ENCODE measurements at places on chromosomes 4 and X.

- DNase-seq: no peak
Measured at GRCh38 chrX:103783971-103784370, 7.3 kb downstream of the PLP1 start.

GRCh38 chr4:33448948-33449347, 2728.8 kb downstream of the PCDH7 start:
- no peak for DNase-seq

DNA sequence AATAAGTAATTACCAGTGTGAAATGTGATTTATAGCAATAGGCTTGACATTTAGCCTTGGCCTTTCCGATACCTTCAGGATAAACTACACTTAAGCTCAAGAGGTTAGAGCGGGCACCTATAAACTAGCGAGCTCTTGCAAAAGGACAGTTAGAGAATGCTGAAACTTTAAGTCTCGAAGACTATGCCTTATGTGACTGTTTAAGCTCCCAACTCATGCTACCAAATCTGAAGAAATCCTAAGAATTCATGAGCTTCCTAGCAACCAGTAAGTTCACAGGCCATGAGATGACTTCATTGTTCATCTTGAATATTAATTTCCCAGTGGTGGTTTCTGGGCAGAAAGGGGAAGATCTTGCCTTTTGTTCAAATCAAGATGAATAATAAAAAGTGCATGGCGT, 4.7 kb downstream of the STOX2 start:
- no peak for DNase-seq

GRCh38 chr4:137363496-137363895, 168.8 kb downstream of the PCDH18 start:
- no peak for DNase-seq

DNA sequence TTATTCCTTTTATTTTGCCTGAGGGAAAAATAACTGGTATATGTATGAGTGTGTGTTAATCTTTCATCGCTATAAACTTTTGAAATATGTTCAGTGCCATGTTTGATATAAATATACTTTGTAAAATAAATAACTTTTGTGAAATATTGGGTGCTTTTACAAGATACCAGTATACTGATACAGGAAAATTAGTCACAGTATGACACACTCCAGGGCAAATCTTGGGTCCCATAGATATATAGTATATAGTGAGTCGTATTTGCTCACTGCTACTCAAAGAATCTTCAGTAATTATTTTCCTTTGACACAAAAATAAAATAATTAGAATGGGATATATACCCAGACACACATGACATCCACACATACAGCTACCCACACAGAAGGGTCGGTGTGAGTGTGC, 472.3 kb downstream of the GRID2 start:
- no peak for DNase-seq

GRCh38 chr4:180792541-180792940, 1450.7 kb upstream of the TENM3 start:
- no peak for DNase-seq

DNA sequence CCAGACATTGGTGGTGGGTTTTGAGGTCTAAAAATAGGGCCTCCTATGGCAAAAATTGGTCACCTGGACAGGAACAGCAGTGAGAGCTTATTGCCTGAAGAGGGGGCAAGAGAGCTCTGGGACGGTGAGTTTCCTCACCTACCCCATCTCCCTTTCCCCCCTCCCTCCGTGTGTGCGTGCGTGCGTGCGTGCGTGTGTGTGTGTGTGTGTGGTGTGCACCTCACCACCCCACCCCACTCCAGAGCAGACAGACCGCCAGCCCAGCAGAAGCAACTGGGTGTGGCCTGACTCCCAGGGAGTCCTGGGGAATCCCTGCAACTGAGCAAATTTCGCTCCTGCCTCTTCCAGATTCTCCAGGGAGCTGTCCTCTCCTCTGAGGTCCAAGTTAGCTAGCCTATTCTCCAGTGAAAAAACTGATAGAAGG, 44.7 kb downstream of the PRPS1 start:
- no peak for DNase-seq

DNA sequence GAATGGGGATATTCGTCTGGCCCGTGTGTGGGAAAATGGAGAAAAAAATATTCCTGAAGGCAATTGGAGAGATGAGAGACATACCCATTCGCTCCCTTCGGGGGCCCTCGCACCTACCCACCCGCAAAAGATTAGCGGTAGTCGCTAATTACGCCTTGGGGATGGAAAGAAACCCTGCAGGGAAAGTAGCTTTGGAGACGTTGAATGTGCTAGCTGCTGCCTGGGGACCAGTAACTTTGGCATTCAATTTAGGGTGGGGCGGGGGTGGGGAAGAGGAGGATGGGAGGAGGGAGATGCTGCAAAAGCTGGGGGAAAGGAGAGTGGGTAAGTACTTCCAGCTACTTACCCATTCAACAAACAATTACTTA, 407 bp upstream of the ZC4H2 start:
- DNase-seq: no peak

DNA sequence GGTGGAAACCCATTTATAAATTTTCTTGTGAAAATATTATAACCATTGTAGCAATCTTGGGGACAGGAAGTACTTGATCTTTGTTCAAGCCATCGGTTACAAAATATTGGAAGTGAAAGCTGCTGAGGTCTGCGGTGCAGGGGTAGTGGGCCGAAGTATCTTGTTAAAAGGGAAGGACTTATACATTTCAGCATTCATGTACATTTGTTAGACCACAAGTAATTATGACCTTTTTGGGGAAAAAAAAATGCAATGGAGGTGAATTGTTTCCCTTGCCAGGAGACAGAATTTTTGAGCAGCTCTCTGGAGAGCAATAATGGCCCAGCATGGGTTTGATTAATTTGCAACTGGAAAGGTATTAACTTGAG, 121.3 kb downstream of the EGF start:
- peak; percentile 49 for DNase-seq

DNA sequence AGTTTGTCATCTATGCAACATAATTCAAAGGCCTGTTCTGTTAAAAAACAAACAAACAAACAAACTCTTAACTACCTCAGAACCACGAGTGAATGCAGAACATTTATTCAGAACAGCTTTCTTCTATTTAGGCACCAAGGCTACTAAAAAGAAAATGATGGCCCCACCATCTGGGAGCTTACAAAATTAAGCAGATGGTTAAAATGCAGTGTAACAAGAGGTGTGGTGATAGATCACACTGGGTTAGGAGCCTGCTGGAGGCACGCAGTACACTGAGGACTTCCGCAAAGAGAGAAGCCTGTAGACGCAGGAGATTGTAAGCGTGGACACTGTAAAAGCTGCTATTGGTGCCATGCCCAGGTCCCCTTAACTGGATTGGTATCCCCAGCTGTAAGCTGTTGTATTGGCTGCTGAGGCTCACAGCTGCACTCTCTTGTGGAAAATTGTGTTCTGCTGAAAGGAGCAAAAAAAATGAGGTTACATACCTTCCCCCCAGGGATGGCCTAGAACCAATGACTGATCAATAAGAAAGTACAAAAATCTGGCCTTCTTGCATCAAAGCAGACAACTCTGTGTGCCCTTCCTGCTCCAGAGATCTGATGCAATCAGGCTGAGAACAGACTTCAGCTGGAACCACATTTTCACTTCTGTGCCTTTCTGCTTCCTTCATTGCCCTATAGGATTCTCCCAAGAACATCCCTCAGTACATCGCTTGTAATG, 60.0 kb downstream of the SHROOM3 start:
- DNase-seq: no peak

DNA sequence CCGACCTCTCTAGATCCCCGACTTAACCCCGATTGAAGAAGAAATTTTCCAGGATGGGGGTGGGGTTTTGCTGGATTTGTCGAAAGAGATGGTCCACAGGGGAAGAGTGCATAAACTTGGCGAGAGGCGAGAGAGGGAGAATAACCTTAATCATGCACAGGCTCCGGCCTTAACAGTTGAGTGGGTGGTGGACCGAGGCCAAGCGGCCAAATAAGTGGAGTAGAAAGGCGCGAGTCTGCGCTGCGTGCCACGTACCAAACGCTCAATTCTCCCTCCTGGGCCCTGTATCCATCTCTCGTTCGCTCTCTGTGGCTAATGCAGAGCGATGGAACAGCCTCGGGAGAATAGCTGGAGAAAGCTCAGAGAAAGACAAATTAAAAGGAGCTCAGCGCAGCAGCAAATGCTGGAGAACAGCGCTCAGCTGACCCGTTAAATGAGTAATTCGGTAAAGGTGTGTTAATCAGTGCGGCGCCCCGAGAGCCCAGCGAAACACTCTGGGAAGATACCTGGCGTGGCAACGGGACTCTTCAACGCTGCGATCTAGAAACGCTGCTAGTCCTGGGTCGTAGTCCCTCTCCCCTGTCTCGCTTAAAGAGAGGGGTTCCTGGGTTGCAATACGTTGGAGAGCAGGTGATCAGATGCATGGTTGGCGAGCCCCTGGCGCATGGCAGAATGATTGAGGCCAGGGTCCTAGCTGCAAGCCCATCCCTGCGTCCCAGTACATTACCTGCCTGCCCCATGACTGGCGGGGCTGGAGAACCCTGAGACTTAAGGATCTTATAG, 887 bp upstream of the IL1RAPL2 start:
- DNase-seq: no peak

GRCh38 chr4:8582941-8583654, 2.9 kb downstream of the GPR78 start:
- no peak for DNase-seq

DNA sequence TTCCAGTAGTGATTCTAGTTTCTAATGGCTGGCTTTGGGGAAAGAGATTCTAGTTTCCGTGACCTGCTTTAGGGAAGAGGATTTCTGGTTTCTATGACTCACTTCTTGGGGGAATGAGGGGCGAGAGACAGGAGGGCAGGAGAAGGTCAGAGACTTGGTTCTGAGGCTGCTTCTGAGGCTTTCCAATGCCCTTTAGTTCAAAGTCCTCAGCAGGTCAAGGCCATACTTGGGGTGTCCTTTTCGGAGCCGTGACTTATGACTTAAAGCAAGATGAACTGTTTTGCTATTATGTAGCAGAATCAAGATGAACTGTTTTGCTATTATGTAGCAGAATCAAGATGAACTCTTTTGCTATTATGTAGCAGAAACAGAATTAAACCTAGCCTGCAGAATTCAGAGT, 52.2 kb upstream of the TLR3 start:
- no peak for DNase-seq

GRCh38 chr4:138202686-138203085, 39.5 kb downstream of the SLC7A11 start:
- DNase-seq: no peak

DNA sequence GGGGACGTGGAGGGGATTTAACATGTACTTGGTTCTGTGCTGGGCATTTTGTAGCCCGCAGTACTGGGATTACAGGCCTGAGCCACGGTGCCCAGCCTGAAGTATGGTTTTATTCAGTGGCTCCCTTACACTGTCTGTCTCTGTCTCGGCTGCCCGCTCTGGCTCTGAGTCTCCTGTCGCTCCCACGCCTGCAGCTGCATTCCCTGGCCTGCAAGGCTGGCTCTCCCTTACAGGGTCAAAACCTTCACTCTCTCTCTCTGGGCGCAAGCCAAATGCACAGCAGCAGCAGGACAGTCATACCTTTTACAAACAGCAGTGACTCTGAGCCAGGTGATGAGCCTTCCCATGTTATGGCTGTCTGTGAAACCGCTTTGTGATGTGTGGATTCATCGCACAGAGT, 72.1 kb downstream of the HTRA3 start:
- DNase-seq: no peak

- no peak for DNase-seq
Measured at GRCh38 chrX:69493766-69494165, 10.4 kb upstream of the NALF2 start.

DNA sequence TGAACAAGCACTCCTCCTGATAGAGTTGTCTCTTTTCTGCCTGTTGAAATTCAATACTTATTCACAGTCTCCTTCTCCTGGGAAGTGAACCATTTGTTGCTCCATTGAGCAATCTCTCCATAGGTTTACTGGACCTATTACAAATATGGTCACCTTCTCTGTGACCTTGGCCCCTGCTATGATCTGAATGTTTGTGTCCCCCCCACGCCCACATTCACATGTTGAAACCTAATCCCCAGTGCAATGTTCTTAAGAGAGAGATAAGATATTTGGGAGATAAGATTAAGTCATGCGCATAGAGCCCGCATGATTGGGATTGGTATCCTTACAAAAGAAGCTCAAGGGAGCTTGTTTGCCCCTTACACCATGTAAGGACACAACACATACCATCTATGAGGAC, 54.1 kb upstream of the GABRE start:
- DNase-seq: no peak

DNA sequence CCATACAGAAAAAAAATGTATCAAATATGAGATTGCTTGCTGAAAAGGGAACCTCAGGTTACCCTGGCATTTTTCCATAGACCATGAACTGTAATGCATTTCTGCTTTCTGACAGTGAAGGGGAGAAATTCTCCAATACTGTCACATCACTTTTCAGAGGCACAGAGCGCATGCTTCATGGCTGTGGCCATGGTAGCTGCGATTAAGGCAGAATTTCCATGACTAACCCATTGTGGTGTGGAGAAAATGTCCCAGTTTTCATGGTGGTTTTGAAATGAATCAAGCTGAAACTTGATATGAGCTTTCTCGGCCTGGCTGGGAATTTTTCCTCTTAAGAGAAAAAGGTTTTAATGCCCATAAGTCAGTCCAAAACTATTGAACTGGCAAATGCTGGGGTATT, 39.5 kb upstream of the MAP3K15 start:
- no peak for DNase-seq

DNA sequence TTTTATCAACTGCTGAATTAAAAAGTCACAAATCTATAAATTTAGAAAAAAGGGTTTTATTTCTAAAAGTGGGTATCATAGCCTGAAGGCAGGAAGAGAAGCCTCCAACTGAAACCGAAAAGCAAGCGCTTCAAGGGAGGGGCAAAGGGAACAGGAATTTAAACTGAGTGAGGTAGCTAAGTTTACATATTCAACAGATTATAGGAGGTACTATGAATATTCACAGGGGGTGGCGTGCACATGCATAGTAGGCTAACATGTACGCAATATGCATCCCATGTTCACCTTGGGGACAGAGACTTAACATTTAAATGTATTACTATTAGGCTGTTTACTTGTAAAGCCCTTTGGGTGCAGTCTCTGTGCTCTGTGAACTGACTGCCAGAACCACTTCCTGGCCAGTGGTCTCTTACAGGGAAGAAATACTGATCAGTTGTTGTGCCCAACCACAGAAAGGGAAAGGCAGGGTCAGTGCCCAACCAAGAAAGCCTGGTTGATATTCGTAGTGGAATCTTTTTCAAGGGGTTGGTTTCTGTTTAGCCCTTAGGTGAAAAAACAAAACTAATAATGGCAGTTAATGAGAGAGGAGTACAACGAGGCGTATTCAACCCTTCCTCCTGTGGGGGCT, 168.7 kb upstream of the GALNTL6 start:
- DNase-seq: no peak

DNA sequence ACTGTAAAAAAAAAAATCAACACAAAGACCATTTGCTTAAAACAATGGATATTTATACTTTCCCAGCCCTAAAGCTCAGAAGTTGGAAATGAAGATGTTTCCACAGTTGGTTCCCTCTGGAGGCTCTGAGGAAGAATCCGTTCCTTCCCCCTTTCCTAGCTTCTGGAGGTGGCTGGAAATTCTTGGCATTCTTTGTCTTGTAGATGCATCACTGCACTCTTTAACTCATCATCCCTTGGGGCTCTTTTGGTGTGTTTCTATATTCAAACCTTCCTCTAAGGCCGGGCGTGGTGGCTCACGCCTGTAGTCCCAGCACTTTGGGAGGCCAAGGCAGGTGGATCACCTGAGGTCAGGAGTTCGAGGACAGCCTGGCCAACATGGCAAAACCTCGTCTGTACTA, 78.7 kb downstream of the VCX3A start:
- no peak for DNase-seq
